AG04450 (cell line): ENCODE measurements at places on chromosomes 1 and 21. TPM values are rescaled to one million over a fixed set of nuclear protein-coding genes. Genes with fewer than 3 reads are reported as not detected.

DNA sequence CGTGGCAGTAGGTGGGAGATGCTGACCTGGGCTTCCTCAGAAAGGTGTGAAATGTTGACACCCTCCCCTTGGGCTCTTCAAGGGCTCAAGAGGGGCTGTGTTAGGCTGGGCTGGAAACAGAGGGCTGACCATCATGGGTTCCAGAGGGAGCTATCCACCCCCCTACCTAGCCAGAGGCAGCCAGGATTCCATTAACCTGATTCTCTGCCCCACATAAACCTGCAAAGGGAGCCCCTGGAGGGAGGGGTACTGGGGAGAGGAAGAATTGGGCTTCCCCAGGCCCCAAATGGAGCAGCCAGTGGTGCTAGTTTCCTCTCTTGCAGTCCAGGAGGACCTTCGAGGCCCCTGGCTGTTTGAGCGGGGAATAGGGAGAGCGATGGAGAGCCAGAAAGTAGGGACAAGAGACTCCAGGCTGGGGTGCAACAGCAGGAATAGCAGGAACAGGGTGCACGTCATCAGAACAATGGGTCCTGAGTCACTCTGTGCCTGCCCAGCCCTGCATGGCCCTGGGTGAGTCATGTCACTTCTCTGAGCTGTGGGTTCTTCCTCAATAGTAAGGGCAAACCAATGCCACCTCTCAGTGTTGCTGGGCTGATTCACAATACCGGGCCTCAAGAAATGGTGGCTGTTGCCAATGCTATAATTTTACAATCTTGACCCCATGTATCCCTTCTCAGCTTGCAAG is 121.2 kb downstream of the EPHB2 start:
- peak; percentile 48 for DNase-seq

GRCh38 chr21:45870421-45870820 is 111.1 kb upstream of the COL6A1 start:
- DNase-seq, result no peak

DNA sequence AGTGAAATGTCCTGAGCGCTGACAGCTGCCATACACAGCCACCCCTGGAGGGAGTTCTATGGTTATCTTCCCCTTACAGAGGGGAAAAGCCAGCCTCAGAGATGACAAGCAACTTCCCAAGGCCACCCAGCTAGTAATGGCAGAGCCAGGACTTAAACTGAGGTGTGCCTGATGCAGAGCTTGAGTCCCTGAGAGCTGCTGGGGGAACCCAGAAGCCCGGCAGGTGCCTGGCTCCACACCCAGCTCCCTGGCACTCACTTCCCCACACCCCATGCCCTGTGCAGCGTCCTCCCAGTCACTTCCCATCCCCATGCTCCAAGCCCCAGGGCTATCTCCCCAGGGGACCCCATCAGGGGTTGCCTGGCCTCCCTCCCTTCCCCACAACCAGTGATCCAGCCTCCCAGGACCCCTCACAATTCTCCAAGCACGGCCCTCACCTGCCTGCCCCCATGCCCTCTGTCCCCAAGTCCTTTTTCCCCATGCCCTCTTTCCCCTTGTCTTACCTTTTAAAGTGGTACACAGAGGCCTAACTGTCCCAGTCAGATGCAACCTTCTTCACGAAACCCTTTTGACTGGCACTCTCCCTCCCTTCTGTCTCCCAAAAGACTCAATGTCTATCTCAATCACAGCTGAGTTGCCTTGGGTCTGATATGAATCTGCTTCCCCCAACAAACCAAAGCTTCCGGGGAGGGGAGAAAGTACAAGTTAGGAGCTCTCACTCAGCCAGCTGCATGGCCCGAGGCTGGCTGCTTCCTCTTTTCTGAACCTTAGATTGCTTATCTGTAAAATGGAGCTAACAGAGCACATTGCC is 39.8 kb upstream of the LRP8 start:
- DNase-seq, result no peak

DNA sequence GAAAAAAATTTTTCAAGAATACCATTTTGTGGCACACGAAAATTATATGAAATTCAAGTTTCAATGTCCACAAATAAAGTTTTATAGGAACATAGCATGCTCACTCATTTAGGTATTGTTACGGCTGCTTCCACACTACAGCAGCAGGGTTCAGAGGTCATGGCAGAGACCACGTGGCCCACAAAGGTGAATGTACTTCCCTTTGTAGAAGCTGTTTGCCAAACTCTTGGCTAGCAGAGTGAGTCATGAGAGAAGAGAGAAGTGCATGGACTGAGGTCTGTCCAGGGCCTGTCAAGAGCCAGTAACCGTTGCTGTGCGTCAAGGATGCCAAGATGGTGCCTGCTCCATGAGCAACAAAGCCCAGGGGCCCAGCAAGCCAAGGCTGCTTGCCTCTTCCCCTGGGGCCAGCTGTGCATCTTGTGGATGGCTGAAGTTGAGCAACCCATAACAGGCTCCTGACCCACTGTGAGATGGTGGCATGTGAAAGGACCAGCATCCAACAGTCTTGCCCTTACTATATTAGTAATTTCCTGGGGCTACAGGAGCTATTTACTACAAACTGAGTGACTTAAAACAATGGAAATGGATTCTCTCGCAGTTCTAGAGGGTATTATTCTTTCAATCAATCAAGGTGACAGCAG is 64.8 kb upstream of the ATP5PO start:
- no peak for DNase-seq

DNA sequence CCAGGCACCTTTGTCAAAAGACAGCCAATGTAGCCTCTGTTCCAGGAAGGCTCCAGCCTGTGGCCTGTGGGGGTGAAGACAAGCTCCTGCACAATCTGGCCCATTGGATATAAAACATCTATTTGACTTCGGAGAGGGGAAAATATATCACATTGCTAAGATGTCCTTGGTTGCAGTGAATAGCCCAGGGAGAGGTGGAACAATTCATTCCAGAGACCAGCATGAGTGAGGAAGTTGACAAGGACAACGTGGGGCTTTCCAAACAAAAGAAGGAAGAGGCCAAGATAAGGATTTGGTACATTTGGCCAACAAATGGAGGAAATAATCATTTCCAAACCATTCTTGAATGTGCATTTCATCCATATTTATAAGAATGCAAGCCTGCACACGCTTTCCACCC is 187.0 kb downstream of the ETS2 start:
- DNase-seq, result no peak

DNA sequence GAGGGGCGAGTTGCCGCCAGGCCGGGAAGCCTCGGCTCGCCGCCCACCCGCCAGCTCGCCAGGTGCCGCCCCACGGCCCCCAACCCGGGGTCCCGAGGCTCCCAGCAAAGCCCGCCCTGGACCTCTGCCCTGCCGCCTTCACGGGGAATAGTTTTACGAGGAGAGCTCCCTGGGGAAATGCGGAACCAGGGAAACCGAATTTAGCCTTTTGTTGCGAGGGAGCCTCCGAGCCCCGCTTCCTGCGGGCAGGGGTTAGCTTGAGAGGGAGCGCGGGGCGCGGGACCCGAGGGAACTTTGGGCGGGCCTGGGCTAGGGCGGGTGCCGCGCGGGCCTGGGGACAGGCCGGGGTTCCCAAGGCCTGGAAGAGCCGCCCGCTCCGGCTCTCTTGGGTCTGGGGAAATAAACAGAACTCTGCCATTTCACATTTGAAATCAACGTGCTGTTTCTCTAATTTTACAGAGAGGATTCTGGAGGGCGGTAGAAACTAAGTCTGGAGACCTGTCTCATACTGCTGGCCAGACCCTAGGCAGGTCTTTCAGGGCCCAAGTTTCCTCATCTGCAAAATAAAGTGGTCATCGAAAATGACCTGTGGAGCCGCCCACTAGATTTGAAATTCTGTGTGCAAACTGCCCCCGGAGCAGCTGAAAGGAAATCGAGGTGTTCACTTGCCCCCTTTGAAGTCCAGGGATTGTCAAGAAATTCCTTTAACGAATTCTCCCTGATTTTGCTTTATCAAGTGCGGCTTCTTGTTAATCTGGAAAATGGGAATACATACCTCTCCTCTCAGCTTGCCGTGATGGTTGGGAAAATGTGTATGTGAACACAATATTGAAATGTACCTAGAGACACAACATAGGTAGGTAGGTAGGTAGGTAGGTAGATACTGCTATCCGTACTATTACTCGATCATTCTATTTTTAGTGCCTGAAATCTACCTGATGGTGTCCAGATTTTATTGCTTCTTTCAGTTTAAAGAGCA is 749 bp upstream of the GLUL start:
- no peak for DNase-seq

- DNase-seq, result no peak
Measured at GRCh38 chr1:44808938-44809917, 905 bp downstream of the BTBD19 start.

GRCh38 chr21:28230559-28230958 is 762.1 kb downstream of the LTN1 start:
- DNase-seq, result no peak

DNA sequence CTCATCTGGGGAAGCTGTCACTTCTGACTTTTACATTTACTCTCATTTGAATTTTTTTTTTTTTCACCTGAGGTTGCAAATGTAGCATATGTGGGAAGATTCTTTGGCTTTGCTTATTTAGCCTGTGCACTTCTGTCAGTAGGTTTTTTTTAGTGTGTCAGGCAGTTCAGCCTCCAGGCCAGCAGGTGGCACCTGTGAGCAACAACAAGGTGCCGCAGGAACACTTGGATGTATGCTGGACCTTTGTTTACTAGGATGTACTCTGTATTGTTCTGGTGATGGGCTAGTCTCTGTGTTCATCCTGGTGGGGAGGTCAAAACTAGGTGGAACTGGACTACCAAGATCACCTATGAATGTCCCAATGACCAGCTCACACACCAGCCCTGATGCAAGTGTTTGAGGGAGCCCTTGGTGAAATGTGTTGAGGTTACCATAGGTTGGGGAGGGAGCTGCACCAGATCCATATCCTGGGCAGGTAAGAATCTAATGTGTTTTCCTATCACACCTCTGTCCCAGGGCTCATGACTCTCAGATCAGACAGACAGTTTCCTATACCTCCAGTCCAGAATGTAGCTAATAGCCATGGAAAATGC is 618.2 kb downstream of the BRINP3 start:
- DNase-seq, result no peak

GRCh38 chr1:89771991-89772560 is 48.8 kb upstream of the LRRC8D start:
- no peak for DNase-seq

DNA sequence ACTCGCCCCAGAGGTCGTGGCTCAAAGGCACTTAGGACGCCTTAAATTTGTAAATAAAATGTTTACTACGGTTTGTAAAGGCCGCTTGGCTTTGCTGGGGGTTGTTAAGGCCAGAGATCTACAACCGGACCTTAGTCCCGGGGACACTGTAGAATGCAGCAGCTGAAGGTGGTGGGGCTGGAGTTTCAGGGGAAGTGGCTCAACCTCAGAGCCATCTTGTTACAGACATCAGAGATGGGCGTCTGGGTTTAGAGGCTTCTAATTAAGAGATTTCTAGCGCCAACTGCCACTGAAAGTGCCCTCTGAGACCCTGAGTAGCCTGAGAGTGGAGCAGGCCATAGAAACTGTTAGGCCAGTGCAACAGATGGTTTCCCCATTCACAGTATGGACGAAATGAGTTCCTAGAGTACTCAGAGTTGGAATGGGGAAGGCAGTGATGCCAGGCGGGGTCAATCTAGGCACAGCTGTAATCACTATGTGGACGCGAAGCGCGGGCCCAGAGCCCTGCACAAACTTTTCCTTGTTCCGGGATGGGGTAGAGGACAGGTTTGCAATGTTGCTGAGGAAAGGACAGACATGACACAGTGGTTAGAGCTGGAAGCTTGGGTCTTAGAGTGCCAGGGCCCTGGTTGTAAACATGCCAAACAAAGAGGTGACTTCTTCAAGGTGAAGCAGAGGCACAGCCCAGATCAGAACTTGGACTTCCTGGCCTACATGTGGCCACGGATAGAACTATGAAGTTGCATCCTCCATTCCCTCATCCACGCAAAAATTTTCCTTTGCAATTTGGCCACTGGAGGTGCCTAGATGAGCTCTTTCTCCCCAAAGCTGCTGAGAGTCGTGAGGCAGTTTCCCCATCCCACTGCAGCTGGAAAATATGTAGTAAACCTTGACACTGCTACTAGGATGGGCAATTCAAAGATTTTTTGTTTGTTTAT is 6.0 kb downstream of the HLX start:
- DNase-seq, result no peak

DNA sequence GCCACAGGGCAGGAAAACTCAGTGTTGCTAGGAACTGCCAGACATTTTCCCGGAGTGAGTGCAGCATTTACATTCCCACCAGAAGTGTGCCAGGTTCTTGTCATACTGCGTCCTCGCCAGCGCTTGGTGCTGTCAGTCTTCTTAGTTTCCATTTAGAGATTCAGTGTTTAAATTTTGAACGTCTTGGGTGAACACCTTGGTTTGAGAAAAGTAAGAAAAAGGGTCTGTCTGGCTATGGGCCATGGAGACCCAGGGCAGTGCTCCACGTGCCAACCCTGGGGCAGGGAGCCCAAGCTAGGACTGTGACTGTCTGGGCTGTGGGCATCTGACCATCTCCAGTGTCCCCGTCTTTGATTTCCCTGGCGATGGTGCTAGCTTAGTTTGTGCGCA is 16.0 kb downstream of the IBA57 start:
- DNase-seq, result no peak

Gene LCA5L
- 0.81 and 1.1 TPM in 2 replicates for polyA plus RNA-seq

Gene SLC6A9
- polyA plus RNA-seq, result 16.3 and 17.3 TPM in 2 replicates

Gene FYB2
- not detected in 2 replicates for polyA plus RNA-seq
